ENCODE measurements at places on chromosomes 1 and 21.

DNA sequence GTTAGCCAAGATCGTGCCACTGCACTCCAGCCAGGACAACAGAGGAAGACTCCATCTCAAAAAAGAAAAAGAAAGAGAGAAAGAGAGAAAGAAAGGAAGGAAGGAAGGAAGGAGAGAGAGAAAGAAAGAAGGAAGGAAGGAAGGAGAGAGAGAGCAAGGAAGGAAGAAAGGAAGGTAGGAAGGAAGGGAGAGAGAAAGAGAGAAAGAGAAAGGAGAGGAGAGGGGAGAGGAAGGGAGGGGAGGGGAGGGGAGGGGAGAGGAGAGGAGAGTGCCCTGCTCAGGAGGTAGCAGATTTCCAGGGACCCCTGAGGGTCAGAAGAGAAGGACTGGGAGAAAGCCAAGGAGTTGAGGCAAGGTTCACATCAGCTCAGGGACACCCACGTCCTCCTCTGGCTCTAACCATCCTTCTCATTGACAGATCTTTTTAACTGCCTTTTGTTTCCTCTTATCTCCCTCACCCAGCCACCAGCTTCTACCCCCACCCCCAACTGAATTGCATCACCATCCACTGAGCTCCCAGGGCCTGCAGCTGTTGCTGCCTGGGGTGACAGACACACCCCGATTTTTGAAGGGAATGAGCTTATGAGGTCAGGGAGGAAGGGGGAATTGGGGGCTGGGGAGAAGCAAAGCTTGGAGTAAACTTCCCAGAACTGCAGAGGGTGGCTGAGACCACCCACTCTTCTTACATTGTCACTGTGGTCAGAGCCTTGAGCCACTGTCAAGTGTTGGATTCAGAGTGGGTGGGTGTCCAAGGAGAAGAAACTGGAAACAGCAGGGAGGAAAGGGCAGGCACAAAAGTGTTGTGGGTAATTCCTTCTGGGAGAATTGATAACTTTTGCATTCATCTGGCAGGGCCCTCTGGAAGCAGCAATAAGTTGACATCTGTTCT lies 91.6 kb downstream of the GLUL start:
- DNase-seq: no peak

DNA sequence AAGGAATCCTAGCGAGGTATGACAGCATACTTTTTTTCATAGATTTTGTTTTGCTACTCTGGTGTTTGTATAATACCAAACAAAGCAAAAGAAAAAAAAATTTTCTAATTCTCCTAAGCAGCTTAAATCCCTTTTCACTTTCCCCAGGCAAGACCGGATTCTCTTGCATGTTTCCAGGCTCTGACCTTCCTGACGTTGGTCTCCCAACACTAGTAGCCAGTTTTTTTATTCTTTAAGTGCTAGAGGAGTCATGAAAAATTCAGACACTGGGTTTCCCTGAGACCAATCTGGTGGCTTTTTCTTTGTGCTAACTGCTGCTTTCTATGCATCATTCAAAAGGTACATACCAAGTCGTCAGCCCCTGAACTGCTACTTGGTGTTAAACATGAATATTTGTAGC lies 111.4 kb downstream of the ZNF326 start:
- no peak for DNase-seq

DNA sequence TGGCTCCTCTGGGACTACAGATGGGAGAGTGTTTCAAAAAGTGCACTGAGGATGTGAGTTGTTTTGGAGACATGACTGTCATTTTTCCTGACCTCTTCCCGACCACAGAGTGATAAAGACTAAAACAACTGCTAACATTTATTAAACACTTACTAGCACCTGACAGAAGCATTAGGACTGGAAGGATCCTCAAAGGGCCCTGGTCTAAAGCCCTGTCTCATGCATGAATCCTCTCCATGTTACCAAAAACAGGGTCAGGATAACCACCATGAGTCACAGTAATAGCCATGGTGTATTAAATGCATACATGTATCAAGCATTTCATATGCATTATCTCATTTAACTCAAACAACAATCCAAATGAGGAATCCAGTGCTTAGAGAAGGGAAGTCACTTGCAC lies 11.5 kb downstream of the CYB5RL start:
- DNase-seq: no peak

DNA sequence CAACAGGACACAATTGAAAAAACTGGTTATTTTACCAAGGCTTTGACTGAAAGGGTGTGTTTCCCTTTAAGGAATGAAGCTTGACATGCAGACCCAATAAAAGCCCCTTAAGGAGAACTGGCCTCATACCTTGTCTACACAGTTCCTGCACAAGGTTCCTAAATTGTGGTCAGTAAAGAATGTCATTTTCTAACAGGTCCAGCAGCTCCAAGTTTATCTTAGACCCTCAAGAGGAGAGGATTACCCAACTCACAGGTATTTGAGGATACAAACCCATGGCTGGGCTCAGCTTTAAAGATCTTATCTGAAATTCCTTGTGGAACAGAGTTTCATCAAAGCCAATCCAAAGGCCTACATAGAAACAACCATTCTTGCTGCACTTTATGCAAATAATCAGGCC lies 31.4 kb upstream of the CBR3 start:
- no peak for DNase-seq

DNA sequence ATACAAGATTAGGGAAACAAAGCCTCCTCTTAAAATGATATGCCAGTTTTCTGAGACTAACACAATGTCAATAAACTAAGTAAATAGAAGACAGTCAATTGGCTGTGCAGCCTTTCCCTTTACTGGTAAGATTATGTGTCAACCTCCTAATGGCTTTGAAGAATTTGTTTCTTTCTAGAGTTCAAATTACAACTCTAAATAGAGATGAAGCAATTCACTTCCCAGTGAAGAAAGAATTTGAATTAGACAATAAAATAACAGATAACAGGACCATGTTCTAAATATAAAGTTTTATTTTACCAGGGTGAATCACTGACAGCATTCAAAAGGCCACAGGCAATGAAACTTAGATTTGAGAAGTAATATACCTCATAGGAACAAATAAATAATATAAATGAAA lies 680.3 kb downstream of the PLA2G4A start:
- DNase-seq: no peak

DNA sequence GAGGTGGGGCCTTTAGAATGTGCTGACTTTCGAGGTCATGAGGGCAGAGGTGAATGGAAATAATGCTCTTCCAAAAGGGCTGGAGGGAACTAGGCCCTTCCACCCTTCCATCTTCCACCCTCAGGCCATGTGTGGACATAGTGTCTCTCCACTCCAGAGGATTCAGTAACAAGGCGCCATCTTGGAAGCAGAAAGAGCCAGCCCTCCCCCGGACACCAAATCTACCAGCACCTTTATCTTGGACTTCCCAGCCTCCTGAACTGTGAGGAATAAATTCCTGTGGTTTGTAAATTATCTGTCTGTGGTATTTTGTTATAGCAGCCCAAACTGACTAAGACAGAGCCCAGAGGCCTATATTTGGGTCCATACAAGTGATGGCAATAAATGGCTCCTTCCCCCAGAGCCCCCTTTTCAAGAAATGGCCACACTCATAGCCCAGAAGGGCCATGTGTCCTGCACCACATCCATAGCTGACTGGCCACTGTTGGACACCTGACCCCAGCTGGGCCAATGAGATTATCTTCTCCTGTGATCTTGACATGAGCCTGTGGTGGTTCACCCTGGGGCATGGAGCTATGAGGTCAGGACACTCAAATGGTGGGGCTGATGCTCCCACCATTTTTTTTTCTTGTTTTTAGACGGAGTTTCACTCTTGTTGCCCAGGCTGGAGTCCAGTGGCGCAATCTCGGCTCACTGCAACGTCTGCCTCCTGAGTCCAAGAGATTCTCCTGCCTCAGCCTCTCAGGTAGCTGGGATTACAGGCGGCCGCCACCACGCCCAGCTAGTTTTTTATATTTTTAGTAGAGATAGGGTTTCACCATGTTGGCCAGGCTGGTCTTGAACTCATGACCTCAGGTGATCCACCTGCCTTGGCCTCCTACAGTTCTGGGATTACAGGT lies 114.9 kb downstream of the RRAGC start:
- no peak for DNase-seq

- peak; percentile 46 for DNase-seq
These were observed 130.3 kb upstream of the DPYD start for GRCh38 chr1:98051065-98051675.

GRCh38 chr1:37474697-37475379 lies 458 bp downstream of the ZC3H12A start:
- no peak for DNase-seq

- DNase-seq: no peak
These were observed 116.7 kb downstream of the DMRTB1 start for GRCh38 chr1:53575955-53576320.

- DNase-seq: no peak
These were observed 20.6 kb upstream of the PTTG1IP start for GRCh38 chr21:44893948-44894656.

GRCh38 chr1:231000639-231001038 lies 21.7 kb downstream of the ARV1 start:
- no peak for DNase-seq

- DNase-seq: peak; percentile 21
These were observed 47.1 kb downstream of the ATP2B4 start for GRCh38 chr1:203673550-203674411.

DNA sequence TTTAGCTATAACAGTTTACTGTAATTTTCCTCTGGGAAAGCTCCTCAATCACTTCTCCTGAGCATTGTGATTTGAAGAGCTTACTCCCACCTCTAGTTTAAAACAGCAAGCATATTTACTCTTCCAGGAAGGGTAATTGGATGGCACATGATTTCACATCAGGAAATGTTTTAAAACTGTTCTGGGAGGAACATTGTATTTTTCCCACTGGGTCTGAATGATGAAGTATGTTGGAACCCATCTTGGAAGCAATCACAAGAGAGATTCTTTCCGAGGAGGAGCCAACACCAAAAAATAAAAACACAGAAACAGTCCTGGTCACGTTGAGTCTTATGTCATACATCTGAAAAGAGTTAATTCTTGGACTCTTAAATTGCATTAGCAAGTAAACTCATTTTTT lies 17.3 kb downstream of the MAP10 start:
- DNase-seq: no peak

DNA sequence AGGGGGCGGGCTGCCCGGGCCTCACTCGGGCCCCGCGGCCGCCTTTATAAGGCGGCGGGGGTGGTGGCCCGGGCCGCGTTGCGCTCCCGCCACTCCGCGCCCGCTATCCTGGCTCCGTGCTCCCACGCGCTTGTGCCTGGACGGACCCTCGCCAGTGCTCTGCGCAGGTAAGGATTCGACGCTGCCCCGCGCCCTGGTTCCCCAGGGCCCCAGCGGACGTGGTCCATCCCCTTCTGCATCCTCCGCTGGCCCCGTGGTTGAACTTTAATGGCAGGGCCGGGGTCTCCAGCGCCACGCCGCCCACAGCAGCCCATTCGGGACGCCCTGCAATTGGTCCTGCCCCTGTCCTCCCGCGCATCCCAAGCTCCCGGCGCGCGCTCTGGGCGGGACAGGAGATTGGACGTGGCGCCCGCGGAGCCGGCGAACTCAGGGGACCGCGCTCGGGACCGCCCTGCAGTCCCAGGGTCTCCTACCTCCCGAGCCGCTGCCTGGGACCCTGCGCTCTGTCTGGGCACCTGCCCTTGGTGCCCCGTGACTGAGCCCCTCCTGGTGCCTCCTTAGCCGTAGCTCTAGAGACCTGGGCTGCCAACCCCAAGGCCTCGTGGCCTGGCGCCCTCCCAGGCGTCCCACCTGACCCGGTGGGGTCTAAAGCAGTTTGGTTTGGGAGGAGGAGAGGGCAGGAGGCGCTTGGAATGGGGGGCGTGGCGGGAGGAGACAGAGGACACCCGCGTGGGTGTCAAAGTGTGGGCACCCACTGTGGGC lies at the start of gene ALPL:
Gene ALPL (plus strand): TSS at position 73 of the 762 bp plus-strand sequence. CDS start 44,659 bp downstream, outside the sequence.
- DNase-seq: no peak

- DNase-seq: no peak
These were observed 26.4 kb downstream of the MYOM3 start for GRCh38 chr1:24085546-24085945.

GRCh38 chr1:48498096-48498791 lies 26.2 kb upstream of the SPATA6 start:
- DNase-seq: peak; percentile 59

GRCh38 chr1:201720522-201720844 lies 108.5 kb upstream of the IPO9 start:
- no peak for DNase-seq

DNA sequence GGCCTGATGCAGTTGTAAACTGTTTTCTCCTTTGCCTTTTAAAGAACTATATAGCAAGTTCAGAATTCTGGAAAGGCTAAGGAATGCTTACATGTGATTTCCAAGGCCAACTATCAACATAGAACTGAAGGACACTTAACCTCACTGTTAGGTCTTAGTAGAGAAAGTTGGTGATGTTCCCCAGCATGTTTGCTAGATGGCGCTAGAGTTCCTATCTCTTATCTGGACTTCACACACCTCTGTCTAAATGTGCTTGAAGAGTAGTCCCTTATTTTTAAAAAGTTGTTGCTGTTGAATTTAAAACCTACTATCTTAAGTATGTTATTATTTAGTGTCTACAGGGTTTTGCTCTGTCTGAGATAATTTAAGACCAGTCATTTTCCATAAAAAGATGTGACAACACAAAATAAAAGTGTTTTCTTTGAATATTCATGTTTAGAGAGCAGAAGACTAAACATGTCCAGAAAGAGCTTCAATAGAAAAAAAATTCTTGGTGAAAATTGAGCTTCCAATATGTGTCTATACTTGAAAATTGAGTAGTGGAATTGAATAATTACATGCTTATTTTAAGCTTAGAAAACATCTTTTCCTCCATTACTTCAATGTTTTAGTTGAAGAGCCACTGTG lies 237.3 kb downstream of the S1PR1 start:
- DNase-seq: no peak

DNA sequence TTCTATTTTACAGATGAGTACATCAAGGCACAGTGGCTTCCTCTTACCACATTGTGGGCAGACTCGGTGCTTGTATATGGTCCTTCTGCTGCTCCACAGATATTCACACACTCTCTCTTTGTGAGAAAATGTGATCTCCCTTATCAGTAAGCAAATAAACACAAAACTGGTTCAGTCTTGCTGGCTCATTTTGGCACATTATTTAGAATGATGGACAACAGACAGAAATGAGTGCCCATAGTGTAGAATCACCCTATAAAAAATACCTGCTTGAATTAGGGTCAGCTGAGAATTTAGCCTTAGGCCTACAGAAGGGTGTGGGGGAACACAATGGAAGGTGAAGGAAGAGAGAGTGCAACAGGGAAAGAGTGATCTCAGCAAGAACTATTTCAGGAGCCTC lies 423.1 kb downstream of the HLX start:
- no peak for DNase-seq

- no peak for DNase-seq
These were observed 66.1 kb upstream of the CXADR start for GRCh38 chr21:17446737-17447136.

- DNase-seq: no peak
These were observed 48.6 kb downstream of the PRKACB start for GRCh38 chr1:84192681-84193080.

DNA sequence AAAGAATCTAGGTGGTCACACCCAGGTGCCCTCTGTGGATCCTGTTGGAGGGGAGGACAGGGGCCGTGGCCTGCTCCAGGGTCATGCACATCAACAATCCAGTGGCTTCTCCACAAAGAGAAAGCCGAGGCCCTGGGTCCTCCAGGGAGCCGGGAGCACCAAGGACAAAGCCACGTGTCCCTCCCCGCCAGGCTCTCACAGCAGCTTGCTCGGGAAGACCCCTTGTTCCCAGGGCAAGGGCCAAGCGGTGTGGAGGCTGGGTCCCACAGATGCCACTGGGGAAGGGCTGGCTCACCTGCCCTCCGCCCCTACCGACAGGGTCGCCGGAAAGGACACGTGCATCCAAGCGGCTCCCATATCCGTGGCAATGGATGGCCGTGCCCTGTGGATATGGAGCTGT lies 192.9 kb upstream of the VAMP3 start:
- no peak for DNase-seq

- no peak for DNase-seq
These were observed 201.7 kb upstream of the AJAP1 start for GRCh38 chr1:4452701-4453100.

- no peak for DNase-seq
These were observed 281.4 kb downstream of the HHIPL2 start for GRCh38 chr1:222266223-222267196.
